NCI-H2029 (cell line): ENCODE measurements at places on chromosomes 13 and 19.

DNA sequence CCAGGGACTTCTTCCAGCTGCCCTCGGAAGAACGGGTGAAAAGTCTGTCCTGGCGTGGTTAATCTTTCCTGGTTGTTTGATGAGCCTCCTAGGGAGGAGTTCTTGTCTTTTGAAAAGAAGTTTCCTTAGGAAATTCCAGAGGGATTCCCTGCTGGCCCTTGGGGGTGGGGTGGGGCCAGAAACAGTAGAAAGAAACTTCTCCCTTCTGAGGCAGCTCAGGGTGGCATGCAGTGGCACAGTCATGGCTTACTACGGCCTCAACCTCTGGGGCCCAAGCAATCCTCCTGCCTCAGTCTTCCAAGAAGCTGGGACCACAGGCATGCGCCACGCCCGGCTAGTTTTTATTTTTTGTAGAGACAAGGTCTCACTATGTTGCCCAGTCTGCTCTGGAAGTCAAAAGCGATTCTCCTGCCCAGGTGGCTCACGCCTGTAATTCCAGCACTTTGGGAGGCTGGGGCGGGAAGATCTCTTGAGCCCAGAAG lies 1.5 kb downstream of the ZNF101 start:
- no peak for DNase-seq

DNA sequence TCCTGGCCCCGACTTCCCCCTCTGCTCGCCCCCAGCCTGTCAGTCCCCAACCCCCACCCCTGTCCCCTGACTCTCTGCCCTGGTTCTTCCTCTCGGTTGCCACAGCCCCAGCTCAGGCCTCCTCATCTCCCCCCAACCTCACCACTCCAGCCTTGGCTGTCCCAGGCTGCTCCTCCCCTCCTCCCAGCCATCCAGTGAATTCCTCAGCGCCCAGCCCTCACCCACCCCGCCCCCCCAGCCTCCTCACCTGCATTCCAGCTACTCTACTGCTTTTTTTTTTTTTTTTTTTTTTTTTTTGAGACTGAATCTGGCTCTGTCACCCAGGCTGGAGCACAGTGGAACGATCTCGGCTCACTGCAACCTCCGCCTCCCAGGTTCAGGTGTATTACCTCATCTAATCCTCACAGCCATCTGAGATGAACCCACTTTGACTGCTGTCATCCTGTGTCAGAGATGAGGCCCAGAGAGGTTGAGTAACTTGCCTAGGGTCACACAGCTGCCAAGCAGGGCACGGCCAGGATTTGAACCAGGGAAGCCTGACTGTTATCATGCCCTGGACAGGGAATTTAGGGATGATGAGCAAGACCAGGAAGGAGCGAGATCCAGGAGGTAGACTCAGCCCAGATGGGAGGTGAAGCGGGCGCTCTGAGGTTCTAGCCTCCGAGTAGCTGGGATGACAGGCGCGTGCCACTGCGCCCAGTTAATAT lies 2.6 kb downstream of the SULT2B1 start:
- DNase-seq, result no peak

- peak; percentile 90 for DNase-seq
Measured at GRCh38 chr19:38711726-38712153, 32.5 kb downstream of the CAPN12 start.

- peak; percentile 53 for DNase-seq
Measured at GRCh38 chr19:45999653-46000121, 4.4 kb downstream of the CCDC61 start.

DNA sequence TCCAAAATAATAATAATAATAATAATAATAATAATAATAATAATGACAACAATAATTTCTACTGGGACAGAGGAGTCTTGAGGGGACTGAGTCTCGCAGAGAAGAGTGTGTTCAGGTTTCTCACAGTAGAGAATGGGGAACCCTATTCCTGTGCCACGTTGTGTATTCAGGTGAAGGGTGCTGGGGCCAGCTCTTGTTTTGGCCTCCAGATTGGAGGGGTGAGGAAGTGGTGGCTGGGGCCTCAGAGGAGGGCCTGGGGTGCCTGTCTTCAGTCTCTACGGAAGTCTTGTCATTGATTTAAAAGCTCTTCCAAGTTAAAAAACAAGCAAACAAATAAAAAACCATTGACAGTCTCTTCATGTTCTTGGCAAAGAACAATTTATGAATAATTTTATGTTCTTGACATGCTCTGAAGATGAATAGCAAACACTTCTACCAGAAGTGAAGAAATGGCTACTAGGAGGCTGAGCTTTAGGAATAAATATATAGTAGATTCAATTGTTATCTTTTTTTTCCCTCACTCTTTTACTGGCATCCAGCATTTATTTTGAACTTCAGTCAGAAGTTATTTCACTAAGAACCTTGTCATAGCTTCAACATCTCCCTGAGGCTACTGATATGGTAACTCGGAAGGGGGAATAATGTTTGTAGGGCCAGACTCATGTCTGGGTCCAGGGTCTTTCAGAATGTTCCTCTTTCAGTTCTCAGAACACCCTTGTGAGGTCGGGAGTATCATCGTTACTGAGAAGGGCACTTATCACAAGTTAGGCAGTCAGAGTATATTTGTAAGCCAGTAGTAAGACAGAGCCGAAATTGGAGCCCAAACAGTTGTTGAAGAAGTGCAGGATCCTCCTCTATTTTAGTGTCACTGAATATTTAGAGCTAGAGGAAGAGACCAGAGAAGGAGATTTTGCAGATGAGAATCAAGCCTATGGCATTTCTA lies 13.1 kb downstream of the LRCH1 start:
- DNase-seq, result no peak

DNA sequence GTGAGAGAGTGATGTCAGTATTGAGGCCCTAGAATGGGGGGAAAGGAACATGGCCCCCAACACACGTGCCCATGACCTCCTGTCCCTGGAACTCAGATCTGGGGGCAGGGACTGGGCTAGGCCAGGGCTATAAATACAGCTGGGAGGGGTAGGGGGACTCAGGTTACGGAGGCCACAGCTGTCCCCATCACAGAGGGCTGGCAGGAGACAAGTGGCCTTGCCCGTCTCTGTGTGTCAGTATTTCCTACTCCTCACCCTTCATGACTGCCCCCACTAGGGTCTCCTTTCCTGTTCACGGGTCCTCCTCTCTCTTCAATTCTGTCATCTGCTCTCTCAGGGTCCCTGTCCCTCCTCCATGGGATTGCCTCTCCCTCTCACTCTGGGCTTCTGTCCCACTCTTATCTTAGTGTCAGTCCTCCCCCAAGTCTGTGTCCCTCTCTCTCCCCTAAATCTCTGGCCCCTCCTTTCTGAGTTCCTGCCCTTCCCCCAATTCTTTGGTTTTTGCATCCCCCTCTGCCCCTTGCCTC lies 687 bp upstream of the HRC start:
- no peak for DNase-seq

GRCh38 chr13:72186730-72187422 lies 319.9 kb upstream of the DACH1 start:
- DNase-seq, result no peak

DNA sequence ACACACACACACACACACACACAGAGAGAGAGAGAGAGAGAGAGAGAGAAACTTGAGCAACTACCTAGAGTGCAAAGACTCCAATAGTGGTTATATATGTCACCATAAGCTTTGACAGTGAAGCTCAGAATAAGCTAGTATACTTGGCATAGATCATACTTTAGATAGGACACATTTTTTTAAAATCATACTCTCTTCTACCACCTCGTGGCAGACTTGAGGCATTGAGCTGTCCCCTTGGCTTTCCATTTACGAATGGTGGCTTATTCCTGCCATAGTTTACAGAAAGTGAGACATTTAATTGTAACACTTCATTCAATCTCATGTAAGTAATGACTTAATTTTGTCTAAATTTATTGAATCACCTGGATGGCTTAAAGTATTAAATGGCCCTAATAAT lies 108.2 kb downstream of the EDNRB start:
- DNase-seq, result no peak

DNA sequence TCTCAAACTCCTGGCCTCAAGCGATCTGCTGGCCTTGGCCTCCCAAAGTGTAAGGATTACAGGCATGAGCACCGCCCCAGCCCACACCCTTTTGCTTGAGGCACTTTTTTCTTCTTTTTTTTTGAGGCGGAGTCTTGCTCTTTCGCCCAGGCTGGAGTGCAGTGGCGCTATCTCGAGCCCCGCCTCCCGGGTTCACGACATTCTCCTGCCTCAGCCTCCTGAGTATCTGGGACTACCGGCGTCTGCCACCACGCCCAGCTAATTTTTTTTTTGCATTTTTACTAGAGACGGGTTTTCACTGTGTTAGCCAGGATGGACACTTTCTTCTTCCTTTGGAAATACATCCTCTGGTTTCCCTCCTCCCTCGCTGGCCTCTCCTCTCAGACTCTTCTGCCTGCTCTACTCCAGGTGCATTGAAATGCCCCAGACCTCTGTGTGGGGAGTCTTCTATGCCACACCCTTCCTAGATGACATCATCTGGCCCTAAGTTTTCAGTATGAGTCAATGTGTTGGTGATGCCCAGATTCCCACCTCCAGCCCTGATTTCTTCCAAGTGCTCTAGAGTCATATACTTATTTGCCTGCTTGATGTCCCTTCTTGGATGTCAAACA lies 20.7 kb upstream of the TPT1 start:
- DNase-seq, result no peak

DNA sequence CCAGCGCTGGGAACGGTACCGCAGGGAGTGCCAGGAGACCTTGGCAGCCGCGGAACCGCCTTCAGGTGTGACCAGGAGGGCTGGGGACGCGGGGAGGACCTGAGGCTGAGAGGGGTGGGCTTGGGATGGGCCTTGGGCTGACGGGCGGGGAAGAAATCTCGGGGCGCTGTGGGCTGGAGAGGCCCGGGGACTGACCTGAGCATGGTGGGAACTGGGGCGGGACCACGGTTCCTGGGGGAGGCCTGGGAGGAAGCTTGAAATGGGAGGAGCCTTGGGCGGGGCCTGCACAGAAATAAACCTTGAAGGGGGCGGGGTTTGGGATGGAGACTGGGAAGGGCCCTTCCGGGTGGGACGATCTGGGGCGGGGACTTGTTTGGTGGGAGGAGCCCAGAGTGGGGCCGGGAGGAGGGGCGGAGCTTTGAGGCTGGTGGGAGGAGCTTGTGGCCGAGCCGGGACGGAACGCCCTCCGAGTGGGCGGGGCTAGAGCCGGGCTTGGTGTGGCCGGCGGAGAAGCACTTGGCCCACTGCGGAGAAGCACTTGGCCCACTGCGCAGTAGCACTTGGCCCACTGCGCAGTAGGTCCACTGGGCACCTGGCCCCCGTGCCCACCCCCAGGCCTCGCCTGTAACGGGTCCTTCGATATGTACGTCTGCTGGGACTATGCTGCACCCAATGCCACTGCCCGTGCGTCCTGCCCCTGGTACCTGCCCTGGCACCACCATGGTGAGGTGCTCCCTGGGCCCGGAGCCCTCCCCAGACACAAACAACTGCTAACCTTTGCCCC lies 2.8 kb downstream of the GIPR start:
- DNase-seq, result peak; percentile 89
